ENCODE measurements at places on chromosomes 12 and 14.

DNA sequence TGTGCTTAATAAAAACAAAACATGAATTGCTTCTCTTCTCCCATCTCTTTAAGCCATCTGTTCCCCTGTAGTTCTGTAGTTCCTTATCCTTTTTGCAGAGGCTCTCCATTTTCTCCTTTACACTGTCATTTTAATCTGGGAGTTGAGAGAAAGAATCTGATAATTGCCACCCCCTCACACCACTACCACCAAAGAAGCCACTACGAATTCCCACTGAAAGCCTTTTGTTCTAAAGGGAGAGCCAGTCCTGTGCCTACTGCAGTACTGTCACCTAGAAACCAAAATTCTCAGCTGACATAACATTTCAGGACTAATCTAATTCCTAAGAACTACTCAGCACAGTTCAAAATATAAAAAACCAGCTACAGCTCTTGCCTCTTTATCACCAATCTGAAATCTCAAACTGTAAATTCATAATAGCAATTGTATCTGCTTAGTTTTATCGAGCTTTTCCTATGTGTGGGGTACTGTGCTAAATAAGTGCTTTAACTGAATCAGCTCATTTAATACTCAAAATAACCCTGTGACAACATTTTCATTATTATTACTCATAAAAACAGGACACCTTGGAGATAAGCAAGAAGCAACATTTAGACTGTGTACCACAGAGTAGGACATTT lies 72.4 kb downstream of the SPPL3 start:
- no peak for DNase-seq

DNA sequence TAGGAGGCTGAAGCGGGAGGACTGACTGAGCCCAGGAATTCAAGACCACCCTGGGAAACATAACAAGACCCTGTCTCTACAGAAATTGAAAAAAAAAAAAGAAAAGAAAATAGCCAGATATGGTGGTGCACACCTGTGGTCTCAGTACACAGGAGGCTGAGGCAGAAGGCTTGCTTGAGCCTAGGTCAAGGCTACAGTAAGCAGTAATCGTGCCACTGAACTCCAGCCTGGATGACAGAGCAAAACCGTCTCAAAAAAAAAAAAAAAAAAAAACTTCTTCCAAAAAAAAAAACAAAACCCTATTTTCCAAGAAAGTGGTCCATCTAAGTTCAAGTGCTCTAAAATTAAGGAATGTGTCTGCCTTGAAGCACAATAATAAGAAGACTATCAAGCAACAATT lies 19.8 kb downstream of the SNX6 start:
- DNase-seq, result no peak

- DNase-seq, result no peak
Measured at GRCh38 chr12:47249719-47250357, 170.1 kb upstream of the AMIGO2 start.

DNA sequence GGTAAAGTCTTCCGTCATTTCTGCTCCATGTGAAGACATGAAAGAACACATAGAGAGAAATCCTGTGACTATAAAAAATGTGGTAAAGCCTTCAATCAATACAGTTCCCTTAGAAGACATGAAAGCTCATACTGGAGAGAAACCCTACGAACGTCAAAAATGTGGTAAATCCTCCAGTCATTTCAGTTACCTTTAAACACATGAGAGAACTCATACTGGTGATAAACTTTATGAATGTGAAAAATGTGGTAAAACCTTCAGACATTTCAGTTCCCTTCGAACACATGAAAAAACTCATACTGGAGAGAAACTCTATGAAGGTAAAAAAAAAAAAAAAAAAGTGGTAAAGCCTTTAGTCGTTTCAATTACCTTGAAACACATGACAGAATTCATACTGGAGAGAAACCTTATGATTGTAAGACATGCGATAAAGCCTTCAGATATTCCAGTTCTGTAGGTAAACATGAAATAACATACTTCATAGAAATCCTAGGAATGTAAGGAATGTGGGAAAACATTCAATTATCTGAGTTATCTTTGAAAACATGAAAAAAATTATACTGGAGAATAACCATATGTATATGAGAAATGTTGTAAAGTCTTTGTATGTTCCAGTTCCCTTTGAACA lies 60.4 kb downstream of the MAP4K5 start:
- DNase-seq, result no peak

DNA sequence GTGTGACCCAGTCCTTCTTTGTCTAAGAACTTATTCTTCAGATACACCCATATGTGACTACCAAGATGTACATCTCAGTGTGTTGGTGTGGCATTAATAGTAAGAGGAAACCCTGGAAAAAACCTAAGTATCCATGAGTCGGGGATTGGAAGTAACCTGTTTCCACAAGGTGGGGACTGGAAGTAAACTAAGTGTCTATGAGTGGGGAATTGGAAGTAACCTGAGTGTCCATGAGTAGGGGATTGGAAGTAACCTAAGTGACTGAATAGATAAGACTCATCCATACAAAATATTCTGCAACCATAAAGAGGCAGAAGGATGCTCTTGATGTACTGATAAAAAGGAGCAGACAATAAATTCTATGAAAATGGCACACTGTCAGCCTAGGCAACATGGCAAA lies 184.7 kb downstream of the PHETA1 start:
- DNase-seq, result no peak

GRCh38 chr12:65828711-65829339 lies 4.5 kb downstream of the HMGA2 start:
- no peak for DNase-seq

GRCh38 chr12:90030726-90031125 lies 322.1 kb upstream of the ATP2B1 start:
- DNase-seq, result no peak

DNA sequence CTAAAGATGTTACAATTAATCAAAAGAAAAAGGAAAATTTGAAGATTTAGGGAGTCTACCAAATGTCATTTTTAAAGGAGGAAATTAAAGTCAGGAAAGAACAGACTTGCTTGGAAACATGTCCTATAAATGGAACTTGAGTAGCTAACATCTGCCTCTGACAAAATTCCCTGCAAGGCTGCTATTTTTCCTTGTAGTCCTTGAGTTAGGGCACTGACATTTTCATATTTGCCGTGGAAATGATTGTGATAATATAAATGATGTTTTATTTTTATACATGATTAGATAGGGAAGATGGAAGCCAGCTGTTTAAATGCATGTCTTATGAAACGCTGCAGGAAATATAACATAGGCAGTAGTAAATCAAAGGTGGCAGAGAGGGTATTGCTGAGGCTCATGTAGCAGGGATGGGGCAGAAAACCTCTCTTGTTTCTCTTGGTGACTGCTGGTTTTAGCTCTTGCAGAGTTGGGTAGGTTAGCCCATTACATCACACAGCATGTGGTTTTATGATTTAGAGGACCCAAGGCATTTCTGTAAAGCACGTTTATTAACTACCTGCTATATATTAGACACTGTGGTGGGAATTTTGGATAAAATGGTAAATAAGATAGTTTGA lies 21.7 kb downstream of the NUBPL start:
- DNase-seq, result no peak

DNA sequence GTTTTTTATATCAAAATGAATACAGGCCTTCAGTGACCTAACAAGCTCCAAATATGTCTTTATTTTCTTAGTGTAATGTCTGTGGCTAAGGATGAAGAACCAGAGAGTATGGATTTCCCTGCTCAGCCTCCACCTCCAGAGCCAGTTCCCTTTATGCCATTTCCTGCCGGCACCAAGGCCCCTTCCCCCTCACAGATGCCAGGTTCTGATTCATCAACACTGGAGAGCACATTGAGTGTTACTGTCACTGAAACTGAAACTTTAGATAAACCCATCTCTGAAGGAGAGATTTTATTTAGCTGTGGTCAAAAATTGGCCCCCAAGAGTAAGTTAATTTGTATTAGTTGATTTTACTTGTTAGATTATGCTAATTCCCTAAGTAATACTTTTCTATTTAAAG lies 61.0 kb downstream of the KIAA0586 start:
- no peak for DNase-seq

GRCh38 chr12:26473291-26473690 lies 277.9 kb downstream of the SSPN start:
- no peak for DNase-seq

DNA sequence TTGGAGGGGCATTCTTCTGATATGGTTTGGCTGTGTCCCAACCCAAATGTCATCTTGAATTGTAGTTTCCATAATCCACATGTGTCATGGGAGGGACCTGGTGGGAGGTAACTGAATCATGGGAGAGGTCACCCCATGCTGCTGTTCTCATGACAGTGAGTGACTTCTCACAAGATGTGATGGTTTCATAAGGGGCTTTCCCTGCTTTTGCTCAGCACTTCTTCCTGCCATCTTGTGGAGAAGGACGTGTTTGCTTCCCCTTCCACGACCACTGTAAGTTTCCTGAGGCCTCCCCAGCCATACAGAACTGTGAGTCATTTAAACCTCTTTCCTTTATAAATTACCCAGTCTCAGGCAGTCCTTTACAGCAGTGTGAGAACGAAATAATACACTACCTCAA lies 382.4 kb downstream of the VRK1 start:
- DNase-seq, result no peak

GRCh38 chr14:91205459-91205858 lies 39.0 kb downstream of the GPR68 start:
- DNase-seq, result no peak

GRCh38 chr12:47068539-47068938 lies 10.9 kb upstream of the PCED1B start:
- peak; percentile 87 for DNase-seq

DNA sequence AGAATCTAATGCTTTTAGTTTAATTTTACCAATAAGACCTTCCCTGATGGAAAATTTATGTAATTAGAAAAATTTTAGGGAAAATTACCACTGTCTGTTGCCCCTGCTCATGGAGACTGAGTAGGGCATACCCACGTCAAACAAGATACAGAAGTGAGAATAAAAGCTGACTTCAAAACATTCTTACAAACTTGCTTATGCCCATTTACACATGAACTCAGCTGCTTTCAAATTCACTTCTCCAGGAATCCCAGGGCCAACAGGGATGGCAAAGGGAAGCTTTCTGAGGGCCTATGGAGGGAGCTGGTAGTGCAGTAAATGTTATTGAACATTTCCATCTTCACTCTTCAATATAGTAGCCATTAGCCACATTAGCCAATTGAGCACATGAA lies 4.8 kb upstream of the NINJ2 start:
- DNase-seq, result no peak

DNA sequence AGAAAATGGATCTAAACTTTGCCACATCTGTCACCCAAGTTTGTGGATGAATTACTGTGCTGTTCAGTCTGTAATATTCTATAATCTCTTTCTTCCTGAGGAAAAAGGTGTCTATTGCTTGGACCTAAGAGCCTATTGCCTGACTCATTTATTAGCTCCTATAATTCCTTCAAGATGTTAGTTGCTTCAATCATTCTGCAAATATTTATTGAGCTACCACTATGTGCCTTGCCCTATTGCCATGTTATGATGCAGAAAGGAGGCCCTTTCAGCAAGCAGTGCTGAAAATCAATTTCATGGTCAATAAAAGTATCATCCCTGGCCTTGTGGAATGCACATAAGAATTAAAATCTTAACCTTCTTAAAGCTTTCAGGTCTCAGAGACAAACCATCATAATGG lies 113.6 kb downstream of the CCER1 start:
- DNase-seq, result no peak

DNA sequence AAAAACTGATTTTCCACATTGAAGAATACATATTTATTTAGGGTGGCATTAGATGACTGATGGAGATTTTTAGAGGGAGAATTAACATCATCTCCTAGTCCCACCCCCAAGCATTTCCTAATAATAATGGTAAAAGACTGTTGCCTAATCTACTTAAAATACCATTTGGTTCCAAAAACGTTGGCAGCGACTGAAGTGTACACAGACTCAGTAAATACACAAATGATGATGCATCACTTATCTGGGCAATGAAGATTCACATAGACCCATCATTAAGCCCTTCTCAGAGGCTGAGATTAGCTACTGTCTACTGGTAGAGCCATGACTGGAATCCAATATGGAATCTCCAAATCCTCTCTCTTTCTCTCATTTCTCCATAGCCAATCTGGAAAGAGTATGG lies 18.2 kb downstream of the RTN1 start:
- no peak for DNase-seq

DNA sequence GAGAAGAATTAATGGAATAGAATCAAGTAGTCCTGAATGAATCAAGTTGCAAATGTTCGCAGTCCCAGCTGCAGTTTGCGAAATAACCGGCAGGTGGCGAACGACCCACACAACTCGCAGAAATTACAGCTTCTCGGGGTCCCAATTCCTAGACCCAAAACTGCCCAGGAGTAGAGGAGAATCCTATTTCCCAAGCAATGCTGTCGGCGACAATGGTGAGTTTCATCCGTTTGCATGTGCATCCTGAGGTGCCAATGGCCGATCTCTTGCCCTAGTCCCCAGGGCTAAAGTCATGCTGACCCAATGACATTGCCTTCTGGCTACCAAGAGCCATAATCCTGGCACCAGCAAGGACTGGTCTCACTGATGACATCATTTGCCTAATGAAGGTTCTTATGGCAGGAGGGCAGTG lies 8.5 kb upstream of the ASCL1 start:
- no peak for DNase-seq

- no peak for DNase-seq
Measured at GRCh38 chr12:97358361-97358760, 104.2 kb upstream of the RMST start.

GRCh38 chr14:29895591-29896083 lies 32.0 kb downstream of the PRKD1 start:
- no peak for DNase-seq

- no peak for DNase-seq
Measured at GRCh38 chr12:11676052-11676451, 26.6 kb downstream of the ETV6 start.

- DNase-seq, result no peak
Measured at GRCh38 chr14:45125754-45126153, 8.5 kb downstream of the FKBP3 start.

GRCh38 chr12:39165338-39165737 lies 259.9 kb upstream of the CPNE8 start:
- no peak for DNase-seq

- DNase-seq, result no peak
Measured at GRCh38 chr12:15629761-15630160, 159.4 kb downstream of the EPS8 start.
